ENCODE measurements at places on chromosomes 6 and 20.

GRCh38 chr6:108438918-108439317, 121.8 kb upstream of the FOXO3 start:
- DNase-seq = no peak

DNA sequence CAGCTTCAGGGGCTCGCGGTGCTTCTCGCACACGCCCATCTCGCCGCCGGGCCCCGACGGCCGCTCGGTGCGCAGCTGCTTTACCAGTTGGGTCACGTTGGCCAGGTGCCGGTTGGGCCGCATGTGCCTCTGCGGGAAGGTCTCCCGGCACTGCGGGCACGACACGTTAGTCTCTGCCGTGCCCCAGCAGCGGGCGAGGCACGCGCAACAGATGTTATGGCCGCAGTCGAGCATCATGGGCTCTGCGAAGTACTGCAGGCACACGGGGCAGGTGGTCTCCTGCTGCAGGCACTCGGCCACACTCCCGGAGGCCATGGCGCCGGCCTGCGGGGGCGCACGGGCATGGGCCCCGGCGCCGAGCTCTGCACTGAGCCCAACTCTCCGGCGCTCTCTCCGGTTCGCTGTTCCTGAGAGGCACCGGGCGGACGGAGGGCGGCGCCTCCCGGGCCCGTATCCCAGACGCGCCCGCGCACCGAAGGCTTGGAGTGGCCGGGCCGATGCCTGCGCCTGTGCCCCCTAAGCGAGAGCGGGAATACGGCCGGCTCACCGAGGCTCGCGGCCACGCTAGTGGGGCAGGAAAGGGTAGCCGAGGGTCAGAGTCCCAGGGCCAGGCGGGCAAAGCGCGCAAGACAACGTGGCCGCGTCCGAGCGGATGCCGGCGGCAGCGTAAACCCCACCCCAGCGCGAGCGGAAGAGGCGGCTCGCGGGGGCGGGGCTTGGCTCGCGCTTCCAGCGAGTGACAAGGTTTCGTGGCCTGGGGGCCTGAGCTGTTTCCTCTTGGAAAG, at the start of gene TRIM27:
TSS of gene TRIM27 (minus strand) at position 668 of the 785 bp plus-strand sequence. CDS start at position 315, 353 bp downstream.
- peak; percentile 74 for DNase-seq

DNA sequence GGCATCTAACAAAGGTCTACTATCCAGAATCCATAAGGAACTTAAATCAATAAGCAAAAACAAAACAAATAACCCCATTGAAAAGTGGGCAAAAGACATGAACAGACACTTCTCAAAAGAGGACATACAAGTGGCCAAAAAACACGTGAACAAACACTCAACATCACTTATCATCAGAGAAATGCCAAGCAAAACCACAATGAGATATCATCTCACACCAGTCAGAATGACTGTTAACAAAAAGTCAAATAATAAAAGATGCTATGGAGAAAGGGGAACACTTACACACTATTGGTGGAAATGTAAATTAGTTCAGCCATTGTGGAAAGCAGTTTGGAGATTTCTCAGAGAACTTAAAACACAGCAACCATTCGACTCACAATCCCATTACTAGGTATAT, 19.4 kb upstream of the VNN1 start:
- DNase-seq = no peak

DNA sequence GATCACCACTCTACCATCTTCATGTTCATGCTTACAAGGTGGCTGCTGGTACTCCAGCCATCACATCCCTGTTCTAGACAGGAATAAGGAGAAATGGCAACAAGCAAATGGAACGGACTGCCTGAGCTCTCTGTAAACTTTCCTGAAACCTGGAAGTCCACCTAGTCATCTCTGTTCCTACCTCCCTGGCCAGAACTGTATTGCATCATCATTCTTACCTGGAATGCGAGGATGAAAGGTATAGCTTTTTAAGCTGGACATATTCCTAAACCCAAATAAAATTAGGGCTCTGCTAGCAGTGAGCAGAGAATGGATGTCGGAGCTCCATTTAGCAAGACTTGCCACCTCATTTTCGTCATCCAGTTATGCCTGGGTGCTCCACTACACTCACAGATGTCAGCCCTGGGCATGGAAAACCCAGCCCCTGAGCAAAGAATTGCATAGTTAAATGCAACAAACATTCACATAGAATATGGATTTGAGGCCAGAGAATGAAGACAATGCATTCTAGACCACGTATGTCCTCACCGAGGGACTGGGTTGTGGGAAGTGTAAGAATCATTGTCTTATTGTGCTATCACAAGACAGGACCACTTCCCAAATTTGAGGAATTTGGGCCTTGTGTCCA, 214.3 kb upstream of the CDYL start:
- no peak for DNase-seq

- DNase-seq = no peak
These were observed 49.4 kb downstream of the HLA-C start for GRCh38 chr6:31222496-31222895.

DNA sequence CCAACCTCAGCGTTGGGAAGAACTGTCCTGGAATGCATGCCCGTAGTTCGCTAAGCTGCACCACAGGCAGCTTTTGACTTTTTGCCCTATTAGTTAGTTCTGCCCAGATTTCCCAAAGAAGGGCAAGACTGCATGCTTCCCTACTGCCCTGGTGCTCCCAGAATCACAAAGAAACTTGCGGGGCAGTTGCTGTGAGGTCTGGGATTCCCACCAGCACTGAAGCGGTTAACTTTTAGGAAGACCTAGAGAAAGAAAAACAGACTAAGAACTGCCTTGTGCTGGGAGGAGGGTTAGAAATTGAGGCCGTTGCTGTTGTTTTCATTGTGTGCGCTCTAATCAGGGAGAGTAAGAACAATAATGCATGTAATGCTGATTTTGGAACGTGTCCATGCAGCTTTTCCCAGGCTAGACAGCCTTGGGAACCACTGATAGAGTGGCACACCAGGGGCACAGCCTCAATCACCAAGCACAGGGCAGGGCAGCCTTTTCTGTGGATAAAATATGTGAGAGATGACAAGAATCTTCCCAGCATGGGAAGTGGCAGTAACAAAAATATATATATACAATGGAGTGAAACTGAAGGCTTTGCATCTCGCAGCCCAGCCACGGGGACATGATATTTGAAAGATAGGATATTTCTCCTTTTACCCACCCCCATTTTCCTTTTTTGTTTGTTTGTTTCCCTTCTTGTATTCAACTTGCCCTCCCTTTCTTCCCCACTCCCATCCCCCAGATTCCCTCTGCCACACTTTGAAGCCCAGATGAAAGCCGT, 137.7 kb upstream of the HEY2 start:
- no peak for DNase-seq

GRCh38 chr20:23327617-23328333, 22.8 kb upstream of the NXT1 start:
- no peak for DNase-seq

All from NCI-H187 (cell line).